ENCODE measurements at places on chromosomes 7 and 10.

DNA sequence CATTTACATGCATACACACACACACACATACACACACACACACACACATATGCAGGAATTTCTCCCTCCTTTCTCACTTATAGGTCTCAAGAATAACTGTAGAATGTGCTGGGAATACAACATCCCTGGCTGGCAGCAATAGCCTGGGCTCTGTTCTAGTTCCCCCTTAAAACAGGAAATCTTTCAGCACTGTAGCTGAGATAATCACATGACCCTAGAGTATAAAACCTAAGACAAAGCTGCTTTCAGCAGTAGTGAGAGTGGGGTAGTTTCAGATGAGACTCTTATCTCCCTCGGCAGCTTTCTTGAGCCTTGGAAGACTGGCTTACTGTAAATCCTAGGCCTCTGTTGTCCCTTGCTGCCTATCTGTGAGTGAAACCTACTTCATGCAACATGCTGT, 137.4 kb upstream of the AKR1E2 start:
- DNase-seq, result no peak

GRCh38 chr7:4824120-4824775, 37.6 kb downstream of the PAPOLB start:
- DNase-seq, result no peak

DNA sequence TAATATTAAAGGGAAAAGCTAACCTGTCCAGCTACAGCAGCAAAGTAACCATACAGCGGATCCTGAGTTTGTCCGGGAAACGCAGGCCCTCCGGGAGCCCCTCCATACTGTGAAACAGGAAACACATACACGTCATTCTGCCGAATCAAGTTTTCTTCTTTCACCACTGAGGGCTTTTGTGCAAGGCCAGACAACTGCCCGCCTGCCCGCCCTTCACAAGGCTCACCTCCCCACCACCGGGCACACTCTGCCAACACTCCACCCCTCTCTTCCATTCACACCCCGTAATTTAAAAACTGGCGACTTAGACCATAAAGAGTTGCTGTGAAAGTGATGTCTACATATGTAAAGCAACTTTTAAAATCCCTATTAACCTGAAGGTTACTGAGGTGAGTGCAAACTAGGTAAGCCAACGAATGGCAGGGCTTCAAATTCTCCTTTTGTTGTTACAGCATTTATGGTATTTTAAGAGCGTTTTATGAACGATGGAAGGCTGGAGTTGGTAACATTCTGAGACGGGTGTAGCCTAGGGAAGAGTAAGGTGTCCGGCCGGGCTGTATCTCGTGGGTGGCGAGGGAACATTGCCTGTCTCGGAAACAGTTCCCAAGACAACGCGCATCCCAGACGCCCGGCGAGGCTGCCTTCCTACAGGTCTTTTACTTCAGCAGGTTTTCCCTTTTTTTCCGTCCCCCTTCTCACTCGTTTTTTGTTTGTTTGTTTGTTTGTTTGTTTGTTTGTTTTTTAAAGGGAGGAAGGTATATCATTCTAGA, 817 bp downstream of the SRI start:
- DNase-seq, result no peak

- DNase-seq, result peak; percentile 48
Measured at GRCh38 chr7:35519971-35520809, 174.7 kb downstream of the HERPUD2 start.

- no peak for DNase-seq
Measured at GRCh38 chr10:91664426-91664825, 31.6 kb upstream of the PPP1R3C start.

DNA sequence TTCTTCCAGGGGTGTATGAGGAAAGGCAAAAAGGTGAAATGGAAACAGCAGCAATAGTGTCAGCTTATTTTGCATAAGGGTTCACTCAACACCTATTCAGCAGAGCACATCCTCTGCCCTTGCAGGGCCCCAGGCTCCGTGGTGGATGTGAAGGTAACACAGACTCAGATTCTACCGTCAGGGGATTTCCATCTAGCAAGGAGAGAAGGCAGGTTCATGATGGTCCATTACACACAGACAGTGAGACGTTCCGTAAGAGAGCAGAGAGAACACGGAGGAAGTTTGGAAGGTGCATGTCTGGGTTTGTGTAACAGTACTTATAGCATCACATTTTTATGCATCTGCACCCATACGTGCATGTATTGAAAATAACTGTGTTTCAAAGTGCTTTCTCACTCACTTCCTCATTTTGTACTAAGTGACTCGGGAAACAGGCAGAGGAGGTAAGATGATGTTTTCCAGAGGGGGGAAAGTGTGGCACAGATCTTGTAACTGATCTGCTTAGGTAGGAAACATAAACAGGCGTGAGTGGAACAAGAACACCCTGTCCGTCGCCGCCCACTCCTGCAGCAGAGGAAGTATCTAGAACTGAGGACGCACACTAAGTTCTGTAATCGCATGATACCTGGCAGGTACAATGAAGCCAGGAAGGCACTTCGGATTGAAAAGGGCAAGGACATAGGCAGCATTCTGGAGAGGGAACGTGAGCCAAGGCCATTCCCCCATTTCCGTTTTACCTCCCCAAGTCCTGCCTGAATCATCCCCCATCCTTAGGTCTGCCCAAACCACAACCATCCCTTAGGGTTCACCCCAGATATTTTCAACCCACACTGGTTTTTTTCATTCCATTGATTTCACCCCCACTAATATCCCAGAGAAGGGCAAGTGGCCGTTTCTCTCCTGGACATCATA, 1.0 kb upstream of the ENO4 start:
- DNase-seq, result no peak

DNA sequence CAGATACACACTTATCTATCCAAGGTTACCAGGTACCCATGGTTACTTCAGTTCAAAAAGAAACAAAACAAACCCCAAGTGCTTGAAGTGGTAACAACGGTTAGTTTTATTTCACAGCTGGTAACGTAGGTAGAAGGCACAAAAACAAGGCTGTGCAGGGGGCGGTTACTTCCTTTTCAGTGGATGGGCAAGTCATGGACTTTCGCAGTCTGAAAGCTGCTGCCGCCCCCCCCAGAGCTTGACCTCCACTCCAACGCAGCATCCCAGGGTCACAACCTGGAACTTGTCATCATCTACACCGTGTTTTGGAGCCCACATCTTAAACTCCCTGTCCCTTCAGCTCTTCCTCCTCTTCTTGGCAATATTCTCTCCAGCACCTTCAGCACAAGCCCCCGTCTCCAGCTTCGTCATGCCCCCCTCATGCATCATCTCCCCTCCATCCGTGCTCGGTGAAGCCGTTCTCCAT, 181.2 kb upstream of the ITGB1 start:
- no peak for DNase-seq

- no peak for DNase-seq
Measured at GRCh38 chr10:124384172-124384571, 34.6 kb downstream of the OAT start.

GRCh38 chr10:4698075-4698474, 127.9 kb upstream of the AKR1E2 start:
- no peak for DNase-seq

DNA sequence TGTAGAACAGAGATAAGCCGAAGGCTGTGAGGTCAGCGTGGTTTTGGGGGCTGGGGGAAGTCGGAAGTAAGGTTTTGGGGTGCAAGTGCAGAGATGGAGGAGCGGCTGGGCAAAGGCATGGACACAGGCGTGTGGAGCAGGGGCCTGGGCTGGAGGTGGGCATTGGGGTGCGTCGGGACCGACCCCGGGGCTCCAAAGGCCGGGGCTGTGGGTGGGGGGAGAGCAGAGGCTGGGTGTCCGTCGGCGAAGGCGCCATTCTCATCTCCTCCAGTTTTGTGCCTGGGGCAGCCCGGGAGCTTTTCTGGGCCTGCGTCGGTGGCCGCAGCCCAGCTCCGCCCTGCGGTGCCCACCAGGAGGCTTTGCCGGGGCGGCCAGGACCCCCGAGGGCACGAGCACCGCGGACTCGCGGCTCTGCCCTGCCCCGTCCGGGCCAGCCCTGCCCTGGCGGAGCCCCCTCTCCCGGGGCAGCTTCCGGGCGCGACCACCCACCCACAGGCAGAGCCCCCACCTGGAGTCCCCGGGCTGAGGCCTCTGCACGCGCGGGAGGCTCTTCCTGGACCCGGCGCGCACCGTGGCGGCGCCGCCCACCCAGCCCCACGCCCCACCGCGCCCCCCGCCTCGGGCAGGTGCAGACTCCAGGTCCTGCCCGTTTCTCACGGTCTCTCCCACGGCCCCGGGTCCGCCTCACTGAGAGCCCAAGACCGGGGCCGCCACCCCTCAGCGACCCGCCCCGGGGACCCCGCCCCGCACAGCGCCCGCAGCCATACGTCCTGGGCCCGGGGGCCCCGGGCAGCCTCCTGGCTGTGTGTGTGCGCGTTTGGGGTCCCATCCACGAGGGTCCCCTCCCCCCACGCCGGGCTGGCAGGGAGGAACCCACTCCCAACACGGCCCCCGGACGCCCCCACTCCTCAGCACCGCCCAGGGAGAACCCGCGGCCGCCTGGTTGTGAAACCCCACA, 7.7 kb upstream of the SCART1 start:
- DNase-seq, result no peak

DNA sequence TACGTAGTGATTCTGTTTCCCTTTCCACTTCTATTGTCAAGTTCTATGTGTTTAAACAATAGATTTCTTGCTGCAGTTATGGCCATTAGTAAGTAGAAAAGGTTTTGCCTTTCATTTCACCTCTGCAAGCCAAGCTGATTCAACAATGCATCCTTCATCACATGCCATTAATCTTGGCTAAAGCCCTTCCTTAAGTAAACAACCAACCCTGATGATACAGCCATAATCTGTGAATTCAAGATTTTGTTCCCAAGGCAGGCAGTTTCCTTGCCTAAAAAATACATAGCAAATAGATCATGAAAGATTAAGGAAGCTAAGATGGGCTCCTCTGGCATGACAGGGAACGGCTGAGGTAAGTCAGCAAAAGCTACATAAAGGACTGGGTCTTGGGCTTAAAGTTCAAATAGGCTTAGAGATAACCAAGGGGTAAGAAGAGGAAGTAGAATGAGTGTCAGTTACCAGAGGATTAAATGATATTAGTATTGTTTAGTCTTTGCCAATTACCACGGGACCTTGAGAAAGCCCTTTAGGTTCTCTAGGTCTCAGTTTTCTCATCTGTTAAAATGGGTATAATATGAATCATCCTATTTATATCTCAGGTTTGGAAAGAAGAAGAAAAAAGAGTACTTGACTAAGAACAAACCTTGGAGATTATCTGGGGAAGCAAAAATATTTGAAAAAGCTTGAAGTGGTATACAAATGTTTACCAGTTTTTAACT, 35.9 kb upstream of the ANK3 start:
- DNase-seq, result no peak

DNA sequence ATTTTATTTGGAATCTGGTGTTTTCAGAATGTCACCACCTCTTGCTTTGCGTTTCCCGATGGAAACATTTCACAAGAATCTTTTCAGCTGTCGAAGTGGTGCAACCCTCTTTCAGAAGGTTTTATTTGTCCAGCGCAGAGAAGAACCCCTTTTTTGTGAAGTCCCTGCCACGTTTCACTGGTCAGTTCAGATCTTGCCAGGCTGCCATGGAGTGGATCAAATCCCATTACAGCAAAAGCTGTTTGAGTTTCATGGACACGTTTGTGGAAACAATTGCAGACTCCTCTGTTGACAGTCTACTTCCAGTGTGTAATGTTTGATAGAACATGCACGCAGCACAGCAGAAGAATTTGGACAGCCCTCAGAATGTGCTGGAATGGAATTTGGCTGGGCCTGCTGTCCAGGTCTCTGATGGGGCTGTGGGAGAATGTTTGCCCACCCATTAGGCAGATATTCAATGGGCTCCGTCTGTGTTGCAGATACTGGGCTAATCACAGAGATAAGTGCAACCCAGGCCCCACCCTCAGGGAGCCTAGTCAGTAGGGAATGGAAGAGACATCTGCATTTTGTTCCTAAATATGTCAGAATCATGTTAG, 143.2 kb downstream of the GRK5 start:
- no peak for DNase-seq

- DNase-seq, result no peak
Measured at GRCh38 chr10:114053946-114054345, 10.3 kb downstream of the ADRB1 start.

- no peak for DNase-seq
Measured at GRCh38 chr7:149325248-149325647, 63.3 kb downstream of the ZNF783 start.

GRCh38 chr10:47290338-47290737, 9.7 kb upstream of the GDF10 start:
- DNase-seq, result no peak

DNA sequence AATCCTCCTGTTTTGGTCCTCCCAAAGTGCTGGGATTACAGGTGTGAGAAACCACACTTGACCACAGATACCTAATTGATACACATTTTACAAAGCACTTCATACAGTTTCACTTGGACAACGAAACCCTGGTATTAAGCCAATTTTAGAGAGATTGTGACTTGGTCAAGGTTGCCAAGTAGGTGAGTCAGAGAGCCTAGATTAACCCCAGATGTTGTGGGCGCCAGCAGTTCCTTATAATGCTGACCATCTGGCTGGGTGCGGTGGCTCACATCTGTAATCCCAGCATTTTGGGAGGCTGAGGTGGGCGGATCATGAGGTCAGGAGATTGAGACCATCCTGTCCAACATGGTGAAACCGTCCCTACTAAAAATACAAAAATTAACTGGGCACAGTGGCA, 4.9 kb upstream of the PHKG1 start:
- no peak for DNase-seq

- no peak for DNase-seq
Measured at GRCh38 chr7:70779321-70779720, 352.6 kb upstream of the GALNT17 start.

DNA sequence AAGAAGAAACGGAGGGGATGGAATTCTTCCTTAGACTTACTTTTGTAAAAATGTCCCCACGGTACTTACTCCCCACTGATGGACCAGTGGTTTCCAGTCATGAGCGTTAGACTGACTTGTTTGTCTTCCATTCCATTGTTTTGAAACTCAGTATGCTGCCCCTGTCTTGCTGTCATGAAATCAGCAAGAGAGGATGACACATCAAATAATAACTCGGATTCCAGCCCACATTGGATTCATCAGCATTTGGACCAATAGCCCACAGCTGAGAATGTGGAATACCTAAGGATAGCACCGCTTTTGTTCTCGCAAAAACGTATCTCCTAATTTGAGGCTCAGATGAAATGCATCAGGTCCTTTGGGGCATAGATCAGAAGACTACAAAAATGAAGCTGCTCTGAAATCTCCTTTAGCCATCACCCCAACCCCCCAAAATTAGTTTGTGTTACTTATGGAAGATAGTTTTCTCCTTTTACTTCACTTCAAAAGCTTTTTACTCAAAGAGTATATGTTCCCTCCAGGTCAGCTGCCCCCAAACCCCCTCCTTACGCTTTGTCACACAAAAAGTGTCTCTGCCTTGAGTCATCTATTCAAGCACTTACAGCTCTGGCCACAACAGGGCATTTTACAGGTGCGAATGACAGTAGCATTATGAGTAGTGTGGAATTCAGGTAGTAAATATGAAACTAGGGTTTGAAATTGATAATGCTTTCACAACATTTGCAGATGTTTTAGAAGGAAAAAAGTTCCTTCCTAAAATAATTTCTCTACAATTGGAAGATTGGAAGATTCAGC, 158.7 kb upstream of the LANCL2 start:
- no peak for DNase-seq

GRCh38 chr7:114345494-114345893, 69.1 kb upstream of the FOXP2 start:
- no peak for DNase-seq

GRCh38 chr7:131021902-131022301, 287.9 kb upstream of the KLF14 start:
- DNase-seq, result no peak

GRCh38 chr10:77351386-77351785, 286.2 kb downstream of the KCNMA1 start:
- no peak for DNase-seq

GRCh38 chr7:152016947-152017346, 8.5 kb upstream of the GALNT11 start:
- no peak for DNase-seq

GRCh38 chr7:17305387-17306171, 7.1 kb downstream of the AHR start:
- no peak for DNase-seq

Measured in NCI-H1417 treated with DMSO at 0.1 percent for 48 hours (cell line).